Effector CD4-positive, alpha-beta T cell (primary cell): ENCODE measurements at places on chromosomes 12 and 14.
A peak's percentile ranks its signal among the peaks of the same experiment; 100 is the strongest.

- no peak for DNase-seq
Measured at GRCh38 chr14:45034730-45035129, 49.2 kb upstream of the PRPF39 start.

- DNase-seq = no peak
Measured at GRCh38 chr14:96096639-96097610, 57.8 kb downstream of the C14orf132 start.

- DNase-seq = no peak
Measured at GRCh38 chr14:89586258-89587135, 169.5 kb upstream of the FOXN3 start.

- DNase-seq = no peak
Measured at GRCh38 chr14:41498959-41499358, 107.7 kb upstream of the LRFN5 start.

- no peak for DNase-seq
Measured at GRCh38 chr12:26009593-26009992, 51.1 kb downstream of the RASSF8 start.

- no peak for DNase-seq
Measured at GRCh38 chr12:101947316-101947715, 69.9 kb downstream of the DRAM1 start.

DNA sequence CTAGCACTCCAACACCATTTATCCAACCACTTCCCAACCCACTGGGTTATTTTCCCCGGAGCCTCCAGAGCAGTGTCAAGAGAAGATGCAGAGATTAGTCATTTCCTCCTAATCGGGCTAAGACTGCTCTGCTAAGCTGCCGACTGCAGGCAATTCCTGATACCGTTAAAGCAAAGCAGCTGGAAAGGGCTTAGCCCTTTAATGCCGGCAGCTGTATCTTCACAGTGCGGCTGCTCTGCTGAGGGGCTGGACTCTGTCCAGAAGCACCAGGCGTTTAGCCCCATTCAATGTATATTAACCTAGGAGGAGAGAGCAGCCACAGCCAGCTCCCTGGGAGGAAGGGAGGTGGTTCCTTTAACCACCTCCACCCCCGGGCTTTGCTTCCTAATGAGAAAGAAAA, 11.1 kb downstream of the AQP6 start:
- DNase-seq = no peak

GRCh38 chr12:116455540-116456329, 103.4 kb upstream of the MAP1LC3B2 start:
- no peak for DNase-seq

DNA sequence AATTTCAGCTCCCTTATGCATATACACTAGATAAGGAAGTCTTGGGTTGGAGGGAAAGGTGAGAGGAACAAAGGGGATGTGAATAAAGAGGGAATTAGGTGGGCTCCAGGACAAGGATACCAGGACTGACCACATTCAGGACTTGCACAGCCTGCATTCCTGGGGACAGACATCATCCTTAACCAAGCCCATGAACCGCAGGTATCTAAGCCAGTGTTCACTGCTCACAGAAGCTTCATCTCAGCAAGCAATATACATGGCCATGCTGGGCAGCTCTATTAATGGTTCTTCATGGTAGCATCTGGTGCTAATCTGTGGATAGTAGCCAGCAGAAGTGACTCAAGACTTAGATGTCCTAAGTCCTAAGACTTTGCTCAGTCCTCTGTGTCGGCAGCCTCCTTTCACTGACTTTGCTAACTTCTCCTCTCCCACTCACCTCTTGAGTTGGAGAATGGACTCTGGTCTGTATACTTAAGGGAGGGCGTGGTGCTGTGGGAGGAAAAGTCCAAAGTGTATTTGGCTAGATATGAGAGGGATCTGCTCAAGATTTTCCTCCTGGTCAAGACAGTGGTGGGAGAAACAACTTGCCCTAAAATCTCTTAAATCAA, 136.1 kb downstream of the ASCL1 start:
- no peak for DNase-seq

DNA sequence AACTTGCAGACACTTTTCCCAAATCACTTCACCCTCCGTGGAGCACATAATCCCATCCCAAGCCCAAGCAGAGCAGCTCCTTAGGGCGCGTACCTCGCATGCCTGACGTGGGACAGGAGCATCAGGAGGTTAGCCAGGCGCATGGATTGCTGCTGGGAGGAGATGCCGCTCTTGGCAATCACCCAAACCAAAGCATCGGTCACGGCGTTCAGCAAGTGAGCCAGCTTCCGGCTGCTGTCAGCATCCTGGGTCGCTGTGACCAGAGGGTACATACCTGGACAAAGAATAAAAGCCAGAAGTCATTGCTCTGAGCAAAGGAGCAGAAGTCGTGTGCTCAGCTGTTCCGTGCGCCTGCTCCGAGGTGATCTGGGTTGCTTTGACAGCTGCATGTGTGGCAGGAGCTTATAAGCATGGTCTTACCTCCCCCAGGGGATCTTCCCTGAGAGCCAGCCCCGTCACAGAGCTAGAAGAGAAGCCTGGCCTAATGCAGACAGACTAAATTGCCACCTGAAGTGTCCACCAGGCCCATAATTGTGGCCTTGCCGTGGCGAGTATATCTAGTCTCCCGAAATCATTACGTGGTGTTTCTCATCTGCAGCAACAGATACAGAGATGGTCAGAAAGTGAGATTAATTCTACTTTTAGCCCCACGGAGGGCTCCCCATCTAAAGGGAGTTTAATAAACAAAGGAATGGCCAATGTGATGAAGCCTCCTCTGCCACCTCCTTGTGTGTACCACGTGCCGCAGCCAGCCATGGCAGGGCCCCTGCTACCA, 59.1 kb downstream of the ESR2 start:
- DNase-seq = no peak

- DNase-seq = no peak
Measured at GRCh38 chr14:104794099-104794498, 1.4 kb downstream of the AKT1 start.

DNA sequence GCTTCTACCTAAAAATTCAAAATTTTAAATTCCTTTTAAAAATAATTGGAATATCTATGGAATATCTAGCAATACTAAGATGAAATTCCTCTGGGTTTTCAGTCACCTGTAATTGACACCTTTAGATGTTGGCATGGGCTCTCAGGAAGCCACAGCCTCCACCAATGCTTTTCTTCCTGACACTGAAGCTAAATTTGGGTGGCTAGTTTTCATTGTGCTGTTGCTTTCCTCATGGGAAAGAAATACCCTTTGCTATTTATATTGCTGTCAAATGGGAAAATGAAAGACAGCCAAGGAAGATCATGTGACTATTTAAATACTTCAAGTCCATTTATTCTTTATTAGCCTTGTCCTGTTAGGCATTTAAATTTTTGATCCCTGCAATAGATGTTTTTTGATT, 313.0 kb downstream of the NAV3 start:
- DNase-seq = no peak

DNA sequence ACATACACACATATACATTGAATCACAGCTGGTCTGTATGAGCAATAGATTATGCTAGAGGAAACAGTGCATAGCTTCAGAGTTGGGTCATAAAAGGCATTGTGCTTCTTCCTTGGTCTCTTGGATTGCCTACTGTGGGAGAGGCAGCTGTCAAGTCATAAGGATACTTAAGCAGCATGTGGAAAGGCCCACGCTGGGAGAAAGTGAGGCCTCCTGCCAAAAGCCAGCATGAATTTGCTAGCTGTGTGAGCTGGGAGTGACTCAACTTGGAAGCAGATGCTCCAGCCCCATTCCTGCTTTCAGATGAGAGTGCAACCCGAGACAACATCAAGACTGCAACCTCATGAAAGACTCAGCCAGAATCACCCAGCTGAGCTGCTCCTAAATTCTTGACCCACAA, 311.9 kb upstream of the TBX3 start:
- DNase-seq = no peak

- DNase-seq = no peak
Measured at GRCh38 chr12:84435682-84436081, 476.9 kb downstream of the SLC6A15 start.

- peak; percentile 70 for DNase-seq
Measured at GRCh38 chr14:61280526-61281185, 482 bp downstream of the TMEM30B start.

DNA sequence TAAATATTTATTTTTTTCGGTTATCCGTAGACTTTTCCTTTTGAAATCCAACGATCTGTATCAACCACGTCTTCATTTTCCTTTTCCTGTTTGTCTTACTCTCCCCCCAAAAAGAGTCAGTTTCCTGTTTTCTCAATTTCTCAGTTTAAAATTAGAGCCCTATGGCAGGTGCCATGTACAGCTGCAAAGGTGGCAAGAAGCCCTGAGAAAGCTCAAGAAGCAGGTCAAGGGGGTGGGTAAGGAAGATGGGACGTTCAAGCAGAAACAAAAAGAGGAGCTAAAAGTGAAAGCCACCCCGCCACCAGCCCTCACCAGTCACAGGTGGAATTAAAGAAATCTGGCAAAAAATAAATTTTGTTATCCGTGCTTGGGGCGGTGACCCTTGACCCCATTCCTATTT, 26.7 kb downstream of the SLC35E3 start:
- DNase-seq = no peak

DNA sequence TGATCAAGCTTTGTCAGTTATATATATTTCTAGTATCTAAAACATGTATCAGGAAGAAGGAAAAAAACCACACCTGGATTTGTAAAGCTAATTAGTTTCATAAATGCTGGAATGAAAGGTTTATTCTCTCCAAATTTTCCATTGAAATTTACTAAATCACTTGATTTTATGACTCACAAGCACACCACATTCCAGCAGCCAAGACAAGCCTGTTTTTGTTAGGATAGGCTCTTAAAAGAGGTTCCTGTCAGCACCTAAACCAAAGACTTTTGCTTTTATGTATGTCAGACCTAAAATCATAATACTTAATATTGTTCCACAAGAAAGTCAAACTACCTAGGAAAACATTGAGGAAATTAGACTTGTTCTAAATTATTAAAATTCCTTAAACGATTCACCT, 85.3 kb upstream of the PAWR start:
- no peak for DNase-seq

DNA sequence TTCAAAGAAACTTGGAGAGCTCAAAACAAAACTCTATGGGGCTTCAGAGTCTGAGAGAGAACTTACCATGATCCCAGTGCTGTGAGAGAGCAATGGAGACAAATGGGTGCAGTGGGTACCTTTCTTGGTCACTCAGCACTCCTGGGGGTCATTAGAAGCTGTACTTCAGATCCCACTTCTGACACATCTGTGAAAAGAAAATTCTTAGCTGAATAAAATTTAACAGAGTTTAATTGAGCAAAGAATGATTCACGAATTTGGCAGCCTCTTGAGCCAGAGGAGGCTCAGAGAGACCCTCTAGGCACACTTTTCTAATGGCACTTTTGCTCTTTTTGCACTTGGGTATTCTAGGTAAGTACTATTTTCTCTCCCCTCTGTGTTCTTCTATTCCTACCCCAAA, 96.8 kb upstream of the SYT10 start:
- DNase-seq = no peak

GRCh38 chr14:102831163-102831804, 54.0 kb downstream of the TRAF3 start:
- DNase-seq = no peak

GRCh38 chr12:30757316-30757715, 2.6 kb upstream of the CAPRIN2 start:
- DNase-seq = no peak

DNA sequence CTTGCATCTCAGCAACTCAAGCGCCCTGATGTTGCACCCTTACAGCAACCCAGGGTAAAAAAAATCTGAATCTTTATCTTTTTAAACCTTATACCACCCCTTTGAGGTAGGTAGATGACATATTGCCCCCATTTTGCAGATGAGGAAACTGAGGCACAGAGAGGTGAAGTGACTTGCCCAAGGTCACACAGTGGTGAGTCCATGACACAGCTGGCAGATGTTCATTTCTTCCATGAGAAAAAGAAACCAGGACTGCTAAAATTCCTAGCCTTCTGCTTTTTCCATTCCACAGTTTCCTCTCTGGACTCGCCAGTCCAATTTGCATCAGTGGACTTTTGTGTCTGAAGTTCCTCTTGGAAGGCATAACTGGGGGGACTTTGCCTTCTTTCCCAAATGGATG, 79.3 kb downstream of the IGF1 start:
- no peak for DNase-seq

DNA sequence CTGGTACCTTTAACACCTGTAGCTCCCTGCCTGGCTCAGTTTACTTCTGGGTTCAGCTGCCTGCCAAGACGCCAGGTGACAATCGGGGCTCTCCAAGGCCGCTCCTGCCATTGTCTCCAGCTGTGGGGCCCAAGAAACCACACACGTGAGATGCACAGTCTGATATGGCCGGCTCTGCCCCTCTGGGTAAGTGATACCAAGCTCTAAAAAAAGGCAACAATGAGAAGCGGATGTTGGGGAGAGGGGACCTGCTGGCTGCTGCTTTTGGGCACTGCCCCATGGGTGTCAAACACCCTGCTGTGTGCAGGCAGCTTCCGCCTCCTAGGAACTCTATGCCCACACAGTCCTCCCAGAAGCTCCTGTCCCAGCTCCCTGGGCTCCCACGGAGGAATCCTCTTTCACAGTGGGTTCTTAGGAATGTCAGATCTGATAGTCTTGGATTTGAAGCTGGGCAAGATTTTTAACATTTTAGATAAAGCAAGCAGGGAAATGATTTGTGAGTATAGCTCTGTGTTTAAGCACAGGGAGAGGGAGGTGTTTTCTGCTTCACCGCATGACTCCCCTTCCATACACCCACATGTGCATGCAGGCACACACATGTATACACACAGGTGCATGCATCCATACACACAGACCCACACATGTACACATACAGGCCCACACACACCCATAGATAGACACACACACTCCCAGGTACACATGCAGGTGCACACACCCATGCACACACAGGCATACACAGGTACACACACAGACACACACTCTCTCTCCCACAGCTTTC, 1135.8 kb downstream of the BCL11B start:
- no peak for DNase-seq

- DNase-seq = no peak
Measured at GRCh38 chr12:10634427-10634826, 21.0 kb upstream of the MAGOHB start.

GRCh38 chr12:18439541-18439940, 178.2 kb downstream of the PIK3C2G start:
- no peak for DNase-seq

DNA sequence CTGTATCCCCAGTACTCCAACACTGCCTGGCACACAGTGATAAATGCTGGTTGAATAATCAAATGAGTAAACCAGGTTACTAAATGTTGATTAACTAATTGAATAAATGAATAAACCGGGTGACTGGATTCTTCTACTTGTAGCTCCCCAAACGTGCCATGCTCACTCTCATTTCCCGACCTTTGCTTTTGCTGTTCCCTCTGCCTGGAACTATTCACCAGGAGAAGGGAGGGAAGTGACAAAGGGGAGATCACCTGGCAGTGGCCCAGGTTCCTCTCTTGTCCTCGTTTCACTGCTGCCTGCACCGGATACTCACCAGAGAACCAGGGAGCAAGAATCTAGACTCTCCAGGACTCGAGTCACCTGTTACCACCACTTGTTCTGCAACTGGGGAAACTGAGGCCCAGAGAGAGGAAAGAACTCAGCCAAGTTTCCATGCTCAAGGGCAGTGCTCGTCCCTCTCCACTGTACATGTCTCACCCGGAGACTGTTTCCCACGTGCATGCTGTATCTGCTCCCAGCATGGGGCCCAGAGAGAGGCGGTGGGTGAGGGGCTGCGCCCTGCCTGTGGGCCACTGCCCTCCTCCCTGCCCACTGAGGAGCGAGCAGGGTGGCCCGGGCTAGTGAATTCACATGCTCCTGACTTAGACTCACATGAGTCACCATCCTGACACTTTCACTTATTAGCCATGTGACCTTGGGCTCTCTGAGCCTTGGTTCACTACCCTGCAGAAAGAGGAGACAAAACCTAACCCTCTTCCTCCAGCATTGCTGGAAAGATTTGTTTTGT, 17.7 kb upstream of the POP5 start:
- DNase-seq = no peak
